Cortex of kidney (tissue), 1 donor: ENCODE measurements at places on chromosomes 4 and X.

DNA sequence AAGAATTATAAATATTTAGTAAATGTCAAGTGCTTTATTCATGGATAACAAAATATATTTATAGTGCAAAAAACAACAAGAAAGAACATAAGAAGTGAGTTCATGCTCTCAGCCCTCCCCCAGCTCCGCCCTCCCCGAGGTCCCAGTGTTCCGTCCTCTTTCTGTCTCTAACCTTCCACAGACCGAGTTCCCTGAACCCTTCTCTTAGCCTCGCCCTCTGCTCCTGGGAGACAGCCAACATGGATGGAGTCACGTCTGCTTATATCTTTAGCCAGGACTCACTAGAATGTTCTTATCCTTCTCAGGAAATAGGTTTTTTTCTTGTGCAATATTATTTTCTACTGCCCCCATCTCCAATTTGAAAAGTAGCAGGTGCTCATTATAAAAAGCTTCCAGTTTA lies 40.1 kb upstream of the HELT start:
- no peak for DNase-seq

DNA sequence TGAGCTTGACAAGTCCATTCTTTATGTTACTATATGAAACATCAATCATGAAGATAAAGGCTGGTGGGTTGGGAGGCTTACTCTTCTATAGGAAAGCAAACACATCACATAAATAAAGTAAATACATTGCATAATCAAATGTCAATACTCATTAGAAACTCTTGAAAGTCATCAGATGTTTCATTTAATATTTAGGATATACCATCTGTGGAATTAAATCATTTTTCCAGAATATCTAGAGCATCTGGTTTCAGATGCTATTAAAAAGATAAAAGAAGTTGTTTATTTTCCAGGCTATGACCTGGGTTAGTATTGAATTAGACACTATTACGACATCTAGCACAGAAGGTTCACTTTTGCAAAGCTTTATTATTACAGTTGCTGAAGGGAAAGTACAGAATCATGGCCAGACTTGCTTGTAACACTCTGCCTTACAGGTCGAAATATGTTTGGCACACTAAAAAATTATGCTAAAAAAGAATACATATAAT lies 72.6 kb downstream of the METTL14 start:
- DNase-seq, result no peak

GRCh38 chr4:69668680-69669079 lies 15.6 kb upstream of the UGT2A1 start:
- DNase-seq, result no peak

GRCh38 chr4:147658501-147658900 lies 25.5 kb downstream of the PRMT9 start:
- no peak for DNase-seq

- DNase-seq, result no peak
Measured at GRCh38 chrX:31036895-31037294, 34.9 kb downstream of the FTHL17 start.

- no peak for DNase-seq
Measured at GRCh38 chr4:26074712-26075430, 160.9 kb downstream of the SMIM20 start.
